ENCODE measurements at places on chromosomes 4 and X.

GRCh38 chr4:102392033-102392744 lies 46.9 kb upstream of the SLC39A8 start:
- DNase-seq = no peak

DNA sequence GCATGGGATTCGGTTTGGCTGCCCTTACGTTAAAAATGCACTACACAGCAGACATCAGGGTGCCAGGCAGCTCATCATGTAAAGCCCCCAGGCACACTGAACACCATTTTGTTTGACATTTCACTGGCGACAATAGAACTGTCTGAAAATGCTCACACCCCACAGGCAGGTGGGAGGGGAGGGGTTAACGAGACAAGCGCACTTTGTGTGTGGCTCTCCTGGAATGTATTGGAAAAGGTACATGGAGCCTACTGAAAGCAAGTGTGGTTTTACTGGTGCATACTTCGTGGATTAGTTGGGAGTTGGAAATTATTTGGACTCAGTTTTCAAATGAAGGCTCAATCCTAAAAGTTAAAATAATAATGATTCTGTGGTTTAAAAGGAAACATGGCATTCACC lies 31.6 kb upstream of the PPARGC1A start:
- DNase-seq = no peak

GRCh38 chrX:16604337-16604736 lies 45.6 kb upstream of the S100G start:
- DNase-seq = no peak

DNA sequence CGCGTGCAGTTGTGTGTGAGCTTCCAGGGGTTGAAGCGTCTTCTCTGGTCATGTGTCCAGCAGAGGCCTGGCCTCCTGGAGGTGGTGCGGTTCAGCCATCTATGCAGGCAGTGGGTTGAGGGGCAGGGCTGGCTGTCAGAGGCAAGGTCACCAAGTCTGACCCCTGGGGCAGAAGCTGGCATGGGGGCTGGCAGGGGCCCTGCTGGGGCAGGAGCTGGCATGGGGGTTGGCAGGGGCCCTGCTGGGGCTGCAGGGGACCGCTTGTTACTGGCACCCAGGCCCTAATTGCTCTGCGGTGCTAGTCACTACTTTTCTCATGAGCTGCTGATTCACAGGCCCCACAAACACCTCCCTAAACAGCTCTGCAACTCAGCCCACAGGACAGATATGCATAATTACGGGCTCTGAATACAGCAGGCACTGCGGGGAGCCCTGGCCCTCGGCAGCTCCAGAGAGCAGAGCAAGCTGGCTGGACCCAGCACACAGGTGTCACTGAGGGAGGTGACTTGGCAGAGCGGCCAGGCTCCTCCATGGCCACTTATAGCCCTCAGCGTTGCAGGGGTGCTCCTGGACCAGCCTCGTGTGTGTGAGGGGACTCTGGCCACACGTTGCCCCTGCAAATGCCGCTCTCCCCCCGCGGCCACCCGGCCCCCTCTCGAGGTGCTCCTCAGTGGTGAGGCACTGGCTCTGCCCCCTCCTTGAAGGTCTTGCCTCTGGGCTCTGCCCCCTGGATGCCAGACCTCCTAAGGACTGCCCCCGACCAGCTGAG lies 32.7 kb downstream of the CPLX1 start:
- DNase-seq = no peak

DNA sequence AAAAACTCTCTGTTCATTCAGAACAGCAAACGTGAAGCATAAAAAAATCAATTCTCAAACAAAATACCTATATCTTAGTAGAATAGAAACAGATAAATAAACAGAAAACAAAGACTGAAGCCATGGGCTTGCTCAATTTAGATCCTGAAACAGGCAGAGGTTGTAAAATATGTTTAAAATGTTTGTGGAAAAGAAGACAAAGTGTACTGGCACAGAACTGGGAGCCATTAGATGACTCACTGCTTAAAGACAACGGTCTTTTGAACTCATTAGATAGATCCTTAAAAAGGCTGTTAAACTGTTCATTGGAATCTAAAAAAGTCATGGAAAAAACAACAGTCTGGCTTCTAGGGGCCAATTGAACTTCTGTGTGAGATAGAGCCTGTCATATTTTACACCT lies 247.0 kb upstream of the NDST4 start:
- DNase-seq = no peak

All from AML-193 (cell line).